Esophagus squamous epithelium (tissue), 5 donors: ENCODE measurements at places on chromosomes 11 and 22. TPM values are rescaled to one million over a fixed set of nuclear protein-coding genes. Genes with fewer than 3 reads are reported as not detected.

RAB30 gene
- 7.8 TPM for total RNA-seq

- no peak overlapping the region for H3K4me3 ChIP-seq
- no peaks in the 10 kb centered on the region for H3K27me3 ChIP-seq
- DNase-seq = no peak
- peak overlapping the region; percentile 64 for H3K27ac ChIP-seq
Observed at GRCh38 chr11:68099474-68100405, 21.4 kb downstream of the CHKA start.

BRMS1 gene
- 59.0 TPM for total RNA-seq

XKR3 gene
- not detected for total RNA-seq

DNA sequence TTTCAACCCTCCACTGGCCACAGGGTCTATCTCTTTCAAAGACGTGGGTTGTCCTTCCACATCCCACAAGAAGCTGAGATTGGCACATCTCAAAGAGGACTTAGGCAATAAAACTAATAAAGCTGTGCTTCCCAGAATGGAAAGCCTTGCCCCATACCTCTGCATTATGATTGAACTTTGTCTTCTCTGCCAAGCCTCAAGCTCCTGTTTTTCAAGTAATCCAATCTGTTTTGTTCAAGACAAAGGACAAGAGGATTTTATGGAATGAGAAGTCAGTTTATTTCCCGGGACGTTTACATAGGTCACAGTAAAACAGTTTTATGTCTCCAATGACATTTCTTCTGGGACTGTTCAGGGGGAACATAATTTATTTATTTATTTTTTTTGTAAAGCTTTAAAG, 108.4 kb downstream of the GALNT18 start:
- no peak overlapping the region for H3K27ac ChIP-seq
- no peaks in the 10 kb centered on the region for H3K36me3 ChIP-seq
- DNase-seq = no peak
- no peak overlapping the region for H3K4me3 ChIP-seq

MMP1 gene
- not detected for total RNA-seq

DNA sequence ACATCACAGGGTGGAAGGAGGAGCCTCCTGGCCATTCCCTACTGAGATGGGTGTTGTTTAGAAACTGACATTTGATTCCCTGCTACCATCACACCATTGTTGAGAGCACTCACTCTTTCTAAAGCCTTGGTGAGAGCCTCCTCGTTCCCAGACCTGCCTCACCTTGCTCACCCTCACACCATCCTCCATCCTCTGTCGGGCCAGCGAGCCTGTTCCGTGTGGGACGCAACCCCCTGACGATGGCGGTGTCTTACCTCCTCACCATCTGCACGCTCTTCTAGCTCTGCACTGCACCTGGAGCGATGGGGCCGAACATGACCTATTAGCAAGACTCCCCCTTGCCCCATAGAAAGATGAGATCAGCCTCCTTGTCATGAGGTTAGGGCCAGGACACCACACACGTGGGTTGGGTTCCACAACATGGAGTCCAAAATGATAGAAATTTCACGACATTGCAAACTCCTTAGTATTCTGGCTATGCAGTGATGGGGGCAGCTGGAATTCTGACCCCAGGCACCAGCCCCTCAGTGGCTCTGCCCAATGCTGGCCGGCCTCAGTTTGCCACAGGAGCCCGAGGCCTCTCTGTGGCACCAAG, 1017.9 kb downstream of the TBC1D22A start:
- peaks cover 9% of the 10 kb centered on the region for H3K4me1 ChIP-seq
- no peaks in the 10 kb centered on the region for H3K36me3 ChIP-seq
- no peak for DNase-seq
- no peaks in the 10 kb centered on the region for H3K27me3 ChIP-seq
- H3K27ac ChIP-seq = no peak overlapping the region

DNA sequence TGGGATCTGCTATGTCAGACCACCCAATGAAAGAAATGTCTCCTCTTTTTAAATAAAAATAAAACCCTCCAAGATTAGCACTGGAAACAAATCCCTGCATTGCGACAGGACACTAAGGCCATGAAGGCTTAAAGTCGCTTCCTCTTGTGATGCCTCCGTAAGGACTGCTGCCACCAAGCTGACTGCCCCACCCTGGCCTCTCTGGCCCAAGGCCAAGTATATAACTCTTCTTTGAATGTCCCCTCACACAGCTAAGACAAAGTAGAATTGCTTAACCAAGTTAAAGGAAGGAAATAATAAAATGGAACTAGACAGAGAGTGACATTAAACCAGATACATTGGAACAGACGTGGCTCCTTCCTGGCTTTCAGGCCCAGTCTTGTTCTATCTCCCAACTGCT, 7.5 kb upstream of the NRGN start:
- H3K27me3 ChIP-seq = no peaks in the 10 kb centered on the region
- no peaks in the 10 kb centered on the region for H3K36me3 ChIP-seq
- no peaks in the 10 kb centered on the region for H3K4me1 ChIP-seq
- DNase-seq = no peak
- no peak overlapping the region for H3K27ac ChIP-seq
- H3K4me3 ChIP-seq = no peak overlapping the region

OR56A1 gene
- not detected for total RNA-seq

DNA sequence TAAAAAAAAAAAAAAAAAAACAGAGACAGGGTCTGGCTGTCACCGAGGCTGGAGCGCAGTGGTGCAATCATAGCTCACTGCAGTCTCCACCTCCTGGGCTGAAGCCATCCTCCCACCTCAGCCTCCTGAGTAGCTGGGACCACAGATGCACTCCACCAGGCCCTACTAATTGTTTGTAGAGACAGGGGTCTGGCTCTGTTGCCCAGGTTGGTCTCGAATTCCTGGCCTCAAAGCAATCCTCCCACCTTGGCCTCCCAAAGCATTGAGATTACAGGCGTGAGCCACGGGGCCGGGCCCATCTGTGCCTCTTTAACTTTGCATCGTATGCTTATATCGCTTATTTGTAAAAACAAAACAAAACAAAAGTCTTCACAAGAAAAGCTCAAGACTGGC, 3.1 kb downstream of the CPT1A start:
- peaks cover 4% of the 10 kb centered on the region for H3K36me3 ChIP-seq
- DNase-seq = no peak
- no peaks in the 10 kb centered on the region for H3K27me3 ChIP-seq
- H3K4me1 ChIP-seq = peaks cover 91% of the 10 kb centered on the region

CD6 gene
- total RNA-seq = 1.7 TPM

DNA sequence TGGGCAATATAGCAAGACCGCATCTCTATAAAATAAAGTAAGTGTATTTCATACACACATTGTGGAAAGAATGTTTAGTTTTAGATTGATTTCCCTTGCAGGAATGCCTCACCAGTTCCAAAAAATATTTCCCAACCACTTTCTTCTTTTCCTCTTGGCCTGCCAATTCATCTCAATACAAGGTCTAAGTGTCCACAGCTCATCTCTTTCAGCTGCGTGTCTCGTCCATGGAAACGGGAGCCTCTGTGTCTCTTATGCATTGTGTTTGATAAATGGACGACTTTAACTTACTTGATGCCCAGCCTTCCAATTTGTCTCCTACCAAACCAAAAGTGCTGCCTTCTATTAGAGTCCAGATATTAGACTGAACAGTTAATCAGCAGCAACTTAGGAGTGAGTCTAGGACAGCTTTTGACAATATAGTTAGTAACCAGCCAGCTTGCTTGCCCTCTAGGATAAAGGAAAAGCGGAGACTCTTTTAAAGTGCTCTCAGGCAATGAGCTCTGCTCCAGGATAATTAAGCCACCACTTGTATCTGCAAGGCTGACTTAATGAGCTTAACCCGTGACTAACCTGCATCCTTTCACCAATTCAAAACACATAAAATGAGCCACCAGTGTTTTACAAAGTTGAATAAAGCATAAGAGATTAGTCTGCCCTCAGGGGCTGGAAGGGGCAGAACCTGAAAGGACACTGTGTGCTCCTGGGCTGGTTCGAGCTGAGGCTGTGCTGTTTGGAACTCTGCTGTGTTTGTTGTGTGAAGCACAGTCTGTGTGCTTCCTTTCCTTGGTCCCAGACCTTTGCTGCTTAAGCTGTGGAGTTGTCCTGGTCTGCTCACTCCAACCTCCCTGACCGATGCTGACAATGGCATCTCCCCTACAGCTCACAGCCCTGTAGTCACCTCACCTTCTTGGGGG, 27.5 kb downstream of the FBXO7 start:
- no peak overlapping the region for H3K27ac ChIP-seq
- peaks cover 30% of the 10 kb centered on the region for H3K36me3 ChIP-seq
- H3K27me3 ChIP-seq = no peaks in the 10 kb centered on the region
- H3K4me3 ChIP-seq = no peak overlapping the region
- no peak for DNase-seq
- H3K4me1 ChIP-seq = peaks cover 7% of the 10 kb centered on the region

DNA sequence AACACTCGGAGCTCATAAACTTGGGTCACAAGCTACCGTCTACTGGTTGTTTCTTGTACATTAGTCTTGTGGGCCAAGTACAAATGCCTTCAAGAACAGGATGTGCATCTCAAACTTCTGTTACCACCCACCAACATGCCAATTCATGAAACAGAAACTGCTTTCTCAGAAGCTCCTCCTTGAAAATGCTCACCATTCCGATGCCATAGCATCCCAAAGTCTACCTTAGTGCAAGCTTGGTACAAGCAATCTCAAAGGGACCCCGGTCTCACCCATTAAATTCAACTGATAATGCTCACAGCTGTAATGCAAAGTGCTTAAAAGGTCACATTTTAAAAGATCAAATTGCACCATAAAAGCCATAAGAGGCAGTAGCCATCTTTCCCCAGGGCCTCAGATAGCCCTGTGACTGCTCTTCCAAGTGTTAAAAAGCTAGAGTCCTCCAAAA, 31.8 kb upstream of the CCDC34 start:
- H3K27ac ChIP-seq = peak overlapping the region; percentile 63
- no peaks in the 10 kb centered on the region for H3K27me3 ChIP-seq
- no peaks in the 10 kb centered on the region for H3K36me3 ChIP-seq
- peaks cover 5% of the 10 kb centered on the region for H3K4me1 ChIP-seq

- DNase-seq = no peak
- no peaks in the 10 kb centered on the region for H3K36me3 ChIP-seq
- H3K4me1 ChIP-seq = peaks cover 17% of the 10 kb centered on the region
- H3K27me3 ChIP-seq = no peaks in the 10 kb centered on the region
- H3K27ac ChIP-seq = no peak overlapping the region
- H3K4me3 ChIP-seq = no peak overlapping the region
Observed at GRCh38 chr11:128422576-128423370, 164.6 kb downstream of the ETS1 start.

DNA sequence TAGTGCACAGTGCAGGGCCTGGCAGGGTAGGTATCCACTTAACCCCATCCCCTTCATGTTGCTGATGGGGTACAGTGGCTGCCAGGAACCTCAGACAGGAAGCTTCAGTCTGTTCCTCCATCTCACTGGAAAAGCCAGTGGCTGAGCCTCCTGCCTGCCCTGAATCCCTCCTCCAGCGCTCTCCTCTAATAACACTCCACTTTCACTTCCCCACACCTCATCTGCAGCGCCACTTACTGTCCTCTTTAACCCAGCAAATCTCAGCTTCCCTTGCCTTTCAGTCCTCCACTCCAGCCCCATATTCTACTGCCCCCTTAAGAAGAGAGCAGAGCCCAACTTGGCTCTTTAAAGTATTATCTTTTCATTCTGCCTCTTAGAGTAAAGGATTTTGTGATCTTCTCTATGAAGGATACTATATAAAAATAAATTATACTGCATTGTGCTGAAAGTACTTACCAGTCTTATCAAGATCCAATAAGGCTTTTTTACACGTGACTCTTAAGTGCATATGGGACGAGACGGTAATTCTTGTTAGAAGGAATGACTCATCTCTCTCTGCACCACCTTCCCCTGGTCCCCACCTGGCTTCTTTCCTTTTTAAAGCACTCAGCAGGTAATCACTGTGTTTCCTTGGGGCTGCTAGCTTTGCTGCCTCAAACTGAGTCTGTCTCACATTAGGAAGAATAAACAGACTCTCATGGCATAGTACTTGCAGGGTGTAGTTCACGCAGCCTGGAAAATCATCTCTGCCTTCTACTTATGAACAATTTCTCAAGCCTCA, 238.0 kb upstream of the NARS2 start:
- no peak overlapping the region for H3K4me3 ChIP-seq
- no peaks in the 10 kb centered on the region for H3K36me3 ChIP-seq
- peaks cover 5% of the 10 kb centered on the region for H3K4me1 ChIP-seq
- DNase-seq = no peak
- peak overlapping the region; percentile 81 for H3K27ac ChIP-seq
- H3K27me3 ChIP-seq = no peaks in the 10 kb centered on the region

PKDREJ gene
- 0.19 TPM for total RNA-seq

DNA sequence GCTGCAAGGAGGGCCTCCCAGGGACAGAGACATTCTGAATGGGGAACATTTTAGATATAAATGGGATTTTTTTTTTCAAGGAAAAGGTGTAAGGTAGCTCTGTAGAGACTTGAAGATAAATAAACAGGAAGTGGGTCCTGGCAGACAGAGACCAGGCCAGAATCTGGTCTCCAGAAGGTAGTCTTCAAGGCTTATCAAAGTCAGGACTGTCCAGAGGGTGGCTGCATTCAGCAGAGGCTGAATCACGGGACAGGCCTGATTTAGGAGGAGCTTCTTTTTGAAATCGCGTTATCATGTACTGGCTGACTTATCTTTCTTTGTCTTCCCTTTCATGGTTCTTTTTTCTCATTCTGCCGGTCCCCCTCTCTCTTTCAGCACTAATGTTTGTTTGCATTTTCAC, 542.9 kb downstream of the NTM start:
- no peak overlapping the region for H3K4me3 ChIP-seq
- DNase-seq = no peak
- no peak overlapping the region for H3K27ac ChIP-seq
- H3K36me3 ChIP-seq = no peaks in the 10 kb centered on the region

- H3K4me1 ChIP-seq = peaks cover 7% of the 10 kb centered on the region
- no peak overlapping the region for H3K27ac ChIP-seq
- H3K27me3 ChIP-seq = no peaks in the 10 kb centered on the region
- H3K4me3 ChIP-seq = no peak overlapping the region
- peaks cover 75% of the 10 kb centered on the region for H3K36me3 ChIP-seq
Observed at GRCh38 chr11:112082729-112083128, 3.8 kb downstream of the TIMM8B start.

- no peak overlapping the region for H3K27ac ChIP-seq
- H3K4me1 ChIP-seq = peaks cover 30% of the 10 kb centered on the region
- H3K4me3 ChIP-seq = peak overlapping the region; percentile 37
- no peaks in the 10 kb centered on the region for H3K27me3 ChIP-seq
- no peaks in the 10 kb centered on the region for H3K36me3 ChIP-seq
Observed at GRCh38 chr11:75151346-75152047, 590 bp downstream of the SLCO2B1 start.

GRCh38 chr11:73318501-73319011, 10.5 kb downstream of the ARHGEF17 start:
- peaks cover 80% of the 10 kb centered on the region for H3K4me1 ChIP-seq
- no peak overlapping the region for H3K4me3 ChIP-seq
- no peak for DNase-seq
- peak overlapping the region; percentile 90 for H3K27ac ChIP-seq
- H3K36me3 ChIP-seq = no peaks in the 10 kb centered on the region
- no peaks in the 10 kb centered on the region for H3K27me3 ChIP-seq
